GM04503 (cell line): ENCODE measurements at places on chromosomes 16 and 17.
A peak's percentile ranks its signal among the peaks of the same experiment; 100 is the strongest.

DNA sequence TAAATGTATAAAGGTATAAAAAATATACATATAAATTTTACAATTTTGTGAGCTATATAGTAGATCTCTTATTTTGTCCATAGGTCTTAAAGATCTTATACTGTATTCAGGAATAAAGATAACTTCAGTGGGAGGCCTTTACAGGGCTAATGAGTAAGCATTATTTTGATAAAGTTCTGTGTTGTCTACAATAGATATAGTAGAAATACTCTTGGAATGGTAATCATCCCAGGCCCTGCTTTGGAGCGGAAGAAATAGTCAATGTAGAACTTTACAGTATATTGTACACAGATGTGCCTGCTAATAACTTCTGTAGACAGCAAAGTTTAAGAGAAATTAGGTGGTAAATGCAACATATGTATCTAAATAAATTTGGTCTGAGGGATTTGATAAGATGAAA is 42.6 kb downstream of the TENT4B start:
- no peak for DNase-seq

DNA sequence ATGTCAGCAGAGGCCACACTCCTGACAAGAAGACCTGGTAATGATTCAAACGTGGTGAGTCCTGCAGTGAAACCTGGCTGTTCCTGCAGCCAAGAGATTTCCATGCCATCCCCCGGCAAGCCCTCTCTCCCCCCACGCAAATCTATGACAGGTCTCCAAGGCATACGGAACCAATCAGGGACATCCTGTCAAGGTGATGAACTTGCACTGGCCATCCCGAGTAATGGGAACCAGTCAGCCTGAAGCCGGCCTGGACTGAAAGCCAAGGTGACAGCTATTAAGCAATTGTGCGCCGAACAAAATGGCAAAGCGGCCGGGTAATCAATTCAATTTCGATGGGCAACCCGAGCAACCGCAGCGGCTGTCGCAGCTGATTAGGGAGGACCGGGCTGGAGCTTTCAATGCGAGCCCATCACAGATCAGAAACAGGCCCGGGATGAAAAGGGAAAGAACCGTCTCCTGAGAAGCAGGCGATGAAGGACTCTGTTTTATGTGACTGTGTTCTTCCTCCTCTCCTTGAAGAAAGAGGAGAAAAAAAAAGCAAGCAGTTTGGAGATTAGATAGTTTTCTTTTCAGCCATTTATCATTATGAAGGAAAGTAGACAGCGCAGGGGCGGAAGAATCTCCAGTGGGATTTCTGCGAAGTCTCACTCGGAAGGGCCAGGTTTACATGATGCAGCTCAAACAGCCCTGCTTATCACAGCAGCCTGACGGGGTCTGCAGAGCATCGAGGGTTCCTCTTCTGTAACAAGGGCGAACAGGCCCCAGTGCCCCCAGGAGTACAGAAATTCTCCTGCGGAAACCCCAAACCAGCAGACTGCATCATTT is 35.2 kb downstream of the TBX4 start:
- no peak for DNase-seq

DNA sequence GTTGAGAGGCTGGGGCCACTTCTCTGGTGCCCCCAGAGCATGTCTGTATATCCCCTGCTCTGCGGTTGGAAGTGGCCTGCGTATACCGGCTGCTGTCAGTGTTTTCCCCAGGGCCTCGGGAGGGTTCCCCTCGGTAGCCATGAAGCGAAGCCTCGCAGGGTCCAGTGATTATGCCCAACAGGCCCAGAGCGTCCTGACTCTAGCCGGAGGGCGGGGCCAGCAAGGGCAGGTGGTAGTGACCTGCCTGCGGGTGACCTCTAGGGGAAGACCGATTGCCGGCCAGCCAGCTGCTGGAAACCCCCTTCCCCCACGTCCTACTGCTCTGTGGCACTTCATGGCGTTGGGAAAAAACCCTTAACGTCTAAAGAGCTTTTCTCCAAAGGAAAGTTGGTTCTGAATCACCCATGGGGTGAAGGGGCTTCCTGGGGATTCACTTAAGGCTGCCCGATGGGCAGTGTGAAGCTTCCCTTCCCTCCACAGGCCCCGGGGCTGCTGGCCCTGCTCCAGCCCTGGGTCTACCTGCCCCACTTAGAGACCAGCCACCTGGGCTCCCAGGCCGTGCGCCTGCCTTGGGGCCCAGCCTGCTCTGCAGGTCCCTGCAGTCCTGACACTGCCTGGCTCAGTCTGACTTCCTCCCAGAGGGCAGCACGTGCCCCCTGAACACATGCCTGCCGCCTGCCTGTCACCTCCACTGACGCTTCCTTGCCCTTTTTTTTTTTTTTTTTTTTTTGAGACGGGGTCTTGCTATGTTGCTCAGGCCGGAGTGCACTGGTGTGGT is 72.8 kb downstream of the SOCS1 start:
- no peak for DNase-seq

DNA sequence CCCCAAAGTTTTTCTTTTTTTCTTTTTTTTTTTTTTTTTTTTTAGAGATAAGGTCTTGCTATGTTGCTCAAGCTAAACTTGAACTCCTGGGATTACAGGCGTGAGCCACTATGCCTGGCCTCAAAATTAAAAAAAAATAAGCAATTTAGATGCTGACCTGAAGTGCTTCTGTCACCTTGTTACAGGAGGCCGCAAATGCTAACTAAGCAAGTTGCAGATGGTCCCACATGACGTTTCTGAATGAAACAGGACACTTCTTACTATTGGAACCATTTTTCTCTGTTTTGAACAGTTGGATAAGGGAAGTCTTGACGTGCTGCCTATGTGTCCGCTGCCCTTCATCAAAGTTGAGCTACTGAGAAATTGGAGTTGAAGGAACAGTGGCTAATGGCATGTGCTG is 8.8 kb downstream of the ANKRD40CL start:
- no peak for DNase-seq

- DNase-seq: peak; percentile 36
These were observed 118.3 kb upstream of the FOXF1 start for GRCh38 chr16:86391984-86392383.

DNA sequence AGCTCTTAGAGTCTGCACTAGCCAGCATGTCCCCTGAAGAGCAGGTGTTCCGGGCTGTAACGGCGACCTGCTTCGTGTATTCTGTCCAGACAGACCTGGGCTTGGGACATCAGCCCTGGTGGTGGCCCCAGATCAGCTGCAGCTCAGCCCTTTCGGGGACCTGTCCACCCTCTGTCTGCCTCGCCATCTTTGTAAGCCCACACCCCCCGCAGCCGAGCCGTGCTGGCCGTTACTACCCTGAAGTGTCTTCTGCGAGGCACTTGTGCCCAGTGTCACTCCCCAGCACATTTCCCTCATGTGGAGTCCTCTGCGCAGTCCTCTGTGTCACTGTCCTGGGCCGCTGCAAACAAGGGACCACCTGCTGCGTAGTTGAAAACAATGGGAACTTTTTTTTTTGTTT is 10.4 kb downstream of the CARD14 start:
- DNase-seq: no peak

DNA sequence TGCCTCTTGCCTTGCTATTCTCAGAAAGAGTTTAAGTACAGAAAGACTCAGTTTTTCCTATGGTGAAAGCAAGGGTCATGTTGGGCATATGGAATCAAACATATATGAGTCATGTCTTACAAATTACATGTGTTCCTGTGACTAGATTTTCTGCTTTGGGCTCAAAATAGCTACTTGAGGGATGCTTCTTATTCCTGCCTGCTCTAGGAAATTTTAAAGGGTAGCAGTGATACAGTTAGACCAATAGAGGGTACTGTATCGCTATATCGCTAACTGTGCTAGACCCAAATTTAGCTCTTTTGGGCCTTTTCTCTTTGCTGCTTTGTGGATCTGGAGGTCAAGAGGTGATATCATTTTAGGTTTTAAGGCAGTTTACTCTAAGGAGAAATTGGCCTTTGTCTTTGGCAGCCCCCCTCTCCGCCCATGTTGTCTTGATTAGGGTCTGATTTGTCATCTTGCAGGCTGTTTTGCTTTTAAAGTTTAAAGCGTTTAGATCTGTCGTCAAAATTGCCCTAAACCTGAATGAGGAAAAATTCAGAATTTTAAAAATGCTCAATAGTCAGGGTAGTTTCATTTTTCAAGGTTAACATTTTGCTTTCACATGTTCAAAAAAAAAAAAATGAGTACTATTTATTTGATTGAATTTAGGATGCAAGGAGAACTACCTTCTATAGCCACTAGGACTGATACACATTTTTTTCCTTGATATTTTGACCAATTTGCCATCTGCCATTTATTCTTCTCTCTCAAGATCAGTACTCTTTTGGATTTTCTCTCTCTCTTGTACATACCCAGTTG is 8.8 kb downstream of the NFATC3 start:
- DNase-seq: no peak

- no peak for DNase-seq
These were observed 6.0 kb downstream of the ZNF213 start for GRCh38 chr16:3140603-3141427.

DNA sequence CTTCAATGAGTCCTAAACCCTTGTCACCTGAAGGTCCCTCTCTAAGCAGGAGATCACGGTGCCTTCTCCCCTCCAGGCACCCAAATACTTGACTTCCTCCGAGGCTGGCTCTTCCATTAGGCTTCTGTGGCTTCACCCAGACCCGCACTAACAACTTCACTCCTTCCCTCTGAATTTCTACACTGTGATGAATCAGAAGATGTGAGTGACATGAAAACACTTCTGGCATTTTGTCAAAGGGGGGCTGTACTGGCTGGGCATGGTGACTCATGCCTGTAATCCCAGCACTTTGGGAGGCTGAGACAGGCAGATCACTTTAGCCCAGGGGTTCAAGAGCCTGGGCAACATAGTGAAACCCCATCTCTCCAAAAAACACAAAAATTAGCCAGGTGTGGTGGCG is 72.6 kb upstream of the CNEP1R1 start:
- no peak for DNase-seq

DNA sequence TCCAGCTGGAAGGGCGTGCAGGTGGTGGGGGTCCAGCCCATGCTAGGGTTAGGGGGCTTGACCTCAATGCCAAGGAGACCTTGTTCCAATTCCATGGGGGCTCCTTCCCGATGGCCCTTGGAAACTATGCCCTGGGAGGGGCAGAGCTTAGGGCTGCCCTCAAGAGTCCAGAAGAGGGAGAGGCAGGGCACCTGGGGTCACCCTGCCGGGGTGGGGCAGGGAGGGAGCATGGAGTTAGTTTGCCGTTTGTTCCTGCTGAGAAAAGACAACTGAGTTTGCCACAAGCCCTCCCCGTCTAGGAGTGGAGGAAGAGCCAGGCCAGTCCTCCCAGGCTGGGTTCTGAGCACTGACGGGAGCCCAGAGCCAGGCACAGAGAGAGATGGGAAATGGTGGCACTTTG is 21.4 kb downstream of the MMP15 start:
- no peak for DNase-seq

DNA sequence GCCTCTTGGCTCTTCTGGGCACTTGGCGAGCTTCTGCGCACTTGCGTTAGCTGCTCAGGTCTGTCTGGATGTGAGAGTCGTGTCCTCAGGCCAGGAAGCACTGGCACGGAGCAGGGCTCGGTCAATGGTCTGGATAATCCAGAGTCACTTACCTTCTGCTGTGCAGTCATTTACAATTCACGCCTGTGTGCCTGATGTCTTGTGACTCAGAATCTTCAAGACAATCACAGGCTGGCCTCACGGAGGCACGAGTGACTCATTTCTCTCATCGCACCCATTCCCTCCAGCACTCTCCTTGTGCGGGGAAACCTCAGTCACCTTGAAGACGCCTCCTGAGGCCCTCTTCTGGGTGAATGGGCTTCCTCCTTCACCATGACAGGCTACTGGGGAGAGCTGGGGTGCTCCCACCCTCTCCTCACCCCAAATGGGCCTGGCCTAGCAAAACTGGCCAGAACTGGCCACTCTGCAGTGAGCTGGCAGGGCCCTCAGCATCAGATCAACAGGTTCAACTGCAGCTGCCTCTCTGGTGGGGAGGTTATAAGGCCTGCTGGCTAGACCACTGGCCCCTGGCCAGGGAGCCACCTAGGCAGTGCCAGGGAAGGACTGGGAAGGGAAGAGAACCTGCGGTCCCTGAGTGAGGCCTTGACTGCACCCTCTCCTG is 1.9 kb upstream of the CAPN15 start:
- peak; percentile 55 for DNase-seq

- DNase-seq: no peak
These were observed 25.6 kb downstream of the RNF135 start for GRCh38 chr17:30996486-30996885.

GRCh38 chr17:64411999-64412771 is 21.5 kb upstream of the PECAM1 start:
- no peak for DNase-seq

- DNase-seq: no peak
These were observed 603.4 kb upstream of the CDH11 start for GRCh38 chr16:65725156-65725845.

- no peak for DNase-seq
These were observed 5.3 kb upstream of the TMEM204 start for GRCh38 chr16:1527836-1528811.

- DNase-seq: no peak
These were observed 36.8 kb downstream of the GDPD1 start for GRCh38 chr17:59257101-59257500.

DNA sequence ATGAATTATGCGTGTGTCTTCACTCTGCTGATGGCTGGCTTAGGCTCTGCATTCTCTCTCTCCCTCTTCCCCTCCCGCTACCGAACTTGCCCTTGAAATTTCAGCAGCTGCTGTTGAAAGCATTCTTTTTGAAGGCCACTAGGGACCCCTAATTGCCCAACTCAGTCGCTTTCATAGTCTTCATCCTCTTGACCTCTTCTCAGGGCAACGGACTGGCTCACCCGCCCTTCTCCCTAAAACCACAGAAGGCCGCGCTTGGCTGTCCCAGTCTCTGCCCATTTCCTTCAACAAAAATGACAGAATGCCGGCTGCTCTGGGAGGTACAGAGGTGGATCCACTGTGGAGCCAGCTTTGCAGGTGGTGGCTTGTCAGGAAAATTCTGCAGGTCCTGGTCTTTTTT is 21.0 kb upstream of the FMNL1 start:
- no peak for DNase-seq

- no peak for DNase-seq
These were observed 2.9 kb upstream of the MAP1LC3B start for GRCh38 chr16:87389245-87389644.

DNA sequence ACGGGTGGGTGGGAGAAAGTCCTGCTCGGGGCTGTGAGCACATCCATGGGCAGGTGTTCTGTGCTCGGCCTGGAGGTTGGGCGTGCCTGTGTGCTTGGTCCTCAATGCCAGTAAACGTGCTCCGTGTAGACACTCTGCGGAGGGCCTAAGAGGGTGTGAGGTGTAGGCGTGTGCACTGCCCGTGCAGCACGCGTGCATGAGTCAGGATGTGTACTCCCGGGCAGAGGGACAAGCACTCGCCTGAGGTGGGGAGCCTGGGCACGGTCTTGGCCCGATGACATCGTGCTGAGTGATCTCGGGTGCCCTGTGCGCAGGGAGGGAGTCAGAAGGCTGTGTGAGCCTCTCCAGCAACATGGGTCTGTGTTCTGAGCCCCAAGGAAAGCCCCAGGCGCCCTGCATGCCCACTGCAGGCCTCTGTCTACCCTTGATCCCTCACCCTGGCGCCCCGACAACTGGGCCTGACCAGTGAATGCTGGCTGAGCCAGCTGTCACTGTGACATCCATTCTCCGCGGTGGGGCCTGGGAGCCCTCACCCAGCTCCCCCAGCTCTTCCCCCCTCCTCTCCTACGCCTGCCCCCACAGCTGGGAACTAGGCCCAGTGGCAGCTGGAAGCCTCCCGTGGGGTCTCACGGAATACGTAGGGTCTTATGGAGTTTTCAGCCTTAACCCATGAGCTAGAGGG is 23.5 kb upstream of the NXPH3 start:
- no peak for DNase-seq

- DNase-seq: no peak
These were observed 47.3 kb upstream of the IRX5 start for GRCh38 chr16:54883358-54883757.

GRCh38 chr17:31604936-31605335 is 213.5 kb downstream of the RAB11FIP4 start:
- no peak for DNase-seq
